WTC11 (cell line): ENCODE measurements at places on chromosomes 2 and 18. TPM values are rescaled to one million over a fixed set of nuclear protein-coding genes. Genes with fewer than 3 reads are reported as not detected.

- no peak for DNase-seq
Measured at GRCh38 chr2:217325816-217326215, 466.0 kb upstream of the TNP1 start.

- no peak for DNase-seq
Measured at GRCh38 chr2:56763683-56764082, 579.9 kb downstream of the CCDC85A start.

- no peak for DNase-seq
Measured at GRCh38 chr2:74777161-74777900, 56.6 kb upstream of the HK2 start.

GRCh38 chr18:78768221-78768620 is 211.4 kb upstream of the SALL3 start:
- no peak for DNase-seq

DNA sequence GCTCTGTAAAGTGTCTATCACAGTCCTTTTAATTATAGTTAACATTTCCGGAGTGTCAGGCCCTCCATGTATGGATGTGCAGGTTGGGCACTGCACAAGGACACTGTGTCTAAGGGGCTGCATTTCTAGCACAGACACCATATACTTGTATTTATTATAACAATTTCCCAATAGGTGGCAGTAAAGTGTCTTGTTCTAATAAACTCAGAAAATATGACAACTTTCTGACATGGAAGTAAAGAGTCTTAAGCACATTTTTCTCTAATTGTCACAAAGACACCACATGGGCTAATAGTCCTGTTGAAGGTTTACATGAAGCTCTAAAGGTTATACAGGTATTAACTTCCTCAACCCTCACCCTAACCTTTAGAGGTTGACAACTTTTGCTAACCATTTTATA is 156.6 kb downstream of the DYSF start:
- DNase-seq, result no peak

Gene DDX1
- total RNA-seq, result 103 to 115 TPM (median 104 TPM) in 3 replicates
